ENCODE measurements at places on chromosomes 7 and 10.

DNA sequence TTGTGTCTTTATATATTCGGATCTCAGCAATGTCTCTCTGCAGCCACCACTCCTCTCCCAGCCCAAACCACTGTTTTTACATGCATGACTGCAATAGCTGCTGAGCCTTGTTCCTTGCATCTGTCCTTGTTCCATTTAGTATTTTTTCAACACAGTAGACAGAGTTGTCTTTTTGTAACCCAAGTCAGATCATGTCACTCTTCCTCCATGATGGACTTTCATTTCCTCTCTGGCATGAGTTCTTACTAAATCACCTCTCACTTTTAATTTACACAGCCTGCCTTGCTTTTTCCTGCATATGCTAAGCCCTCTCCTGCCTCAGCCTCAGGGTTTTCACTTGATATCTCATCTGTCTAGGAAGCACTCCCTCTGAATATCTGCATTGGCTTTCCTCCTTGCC is 353.2 kb downstream of the HGF start:
- H3K27ac ChIP-seq, result no peak overlapping the region
- no peaks in the 10 kb centered on the region for H3K36me3 ChIP-seq
- H3K27me3 ChIP-seq, result no peaks in the 10 kb centered on the region
- H3K4me3 ChIP-seq, result no peak overlapping the region
- DNase-seq, result no peak
- no peaks in the 10 kb centered on the region for H3K4me1 ChIP-seq

- no peaks in the 10 kb centered on the region for H3K27me3 ChIP-seq
- no peak for DNase-seq
These were observed 59.8 kb downstream of the LHFPL3 start for GRCh38 chr7:104388222-104388621.

- H3K4me3 ChIP-seq, result no peak overlapping the region
- H3K27me3 ChIP-seq, result no peaks in the 10 kb centered on the region
- H3K27ac ChIP-seq, result peak overlapping the region; percentile 56
- peaks cover 15% of the 10 kb centered on the region for H3K4me1 ChIP-seq
- no peaks in the 10 kb centered on the region for H3K36me3 ChIP-seq
These were observed 409.3 kb downstream of the PARD3 start for GRCh38 chr10:34405611-34406462.

- H3K4me3 ChIP-seq, result peak overlapping the region; percentile 22
- peaks cover 92% of the 10 kb centered on the region for H3K27me3 ChIP-seq
- DNase-seq, result no peak
These were observed 1.0 kb downstream of the EBF3 start for GRCh38 chr10:129962872-129963640.

GRCh38 chr7:94655126-94655847 is 646 bp downstream of the SGCE start:
- H3K27me3 ChIP-seq, result no peaks in the 10 kb centered on the region
- H3K4me1 ChIP-seq, result peaks cover 44% of the 10 kb centered on the region
- DNase-seq, result no peak
- peak overlapping the region; percentile 53 for H3K27ac ChIP-seq
- H3K4me3 ChIP-seq, result peak overlapping the region; percentile 49
- no peaks in the 10 kb centered on the region for H3K36me3 ChIP-seq

DNA sequence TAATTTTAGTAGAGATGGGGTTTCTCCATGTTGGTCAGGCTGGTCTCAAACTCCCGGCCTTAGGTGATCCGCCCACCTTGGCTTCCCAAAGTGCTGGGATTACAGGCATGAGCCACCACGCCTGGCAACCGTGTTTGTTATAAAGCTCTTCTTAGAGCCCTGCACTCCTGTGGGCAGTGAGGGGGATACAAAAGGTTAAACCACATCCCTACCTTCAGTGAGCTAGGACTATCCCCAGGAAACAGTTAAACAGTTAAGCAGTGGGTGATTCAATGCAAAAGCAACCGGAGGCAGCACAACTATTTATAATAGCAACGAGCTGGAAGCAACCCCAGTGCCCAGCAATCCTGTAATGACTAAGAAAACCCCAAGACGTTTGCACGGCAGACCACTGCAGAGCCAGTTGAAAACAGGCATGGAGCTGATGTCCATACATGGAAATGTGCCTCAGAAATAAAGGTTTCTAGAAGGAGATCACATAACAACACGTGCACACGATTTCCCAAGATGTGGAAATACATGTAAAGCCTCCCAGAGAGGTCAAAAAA is 107.2 kb upstream of the LYZL2 start:
- no peak overlapping the region for H3K4me3 ChIP-seq
- H3K4me1 ChIP-seq, result no peaks in the 10 kb centered on the region
- no peaks in the 10 kb centered on the region for H3K36me3 ChIP-seq
- DNase-seq, result no peak
- H3K27ac ChIP-seq, result peak overlapping the region; percentile 25

GRCh38 chr7:142371586-142372377 is 113.9 kb upstream of the PRSS58 start:
- no peaks in the 10 kb centered on the region for H3K36me3 ChIP-seq
- peaks cover 20% of the 10 kb centered on the region for H3K4me1 ChIP-seq
- no peaks in the 10 kb centered on the region for H3K27me3 ChIP-seq
- DNase-seq, result no peak
- H3K4me3 ChIP-seq, result no peak overlapping the region
- no peak overlapping the region for H3K27ac ChIP-seq

GRCh38 chr10:35934642-35934995 is 292.5 kb upstream of the FZD8 start:
- H3K36me3 ChIP-seq, result no peaks in the 10 kb centered on the region
- no peaks in the 10 kb centered on the region for H3K27me3 ChIP-seq
- no peak overlapping the region for H3K4me3 ChIP-seq
- no peaks in the 10 kb centered on the region for H3K4me1 ChIP-seq

All from RWPE2 (cell line).